ENCODE measurements at places on chromosomes 5 and 9. TPM values are rescaled to one million over a fixed set of nuclear protein-coding genes. Genes with fewer than 3 reads are reported as not detected.

Gene SPATA31E1
- total RNA-seq = not detected

Gene PLAC8L1
- total RNA-seq = 0.43 TPM

Gene ANKH
- total RNA-seq = 9.4 TPM

Gene STPG3
- not detected for total RNA-seq

Gene PDZD2
- total RNA-seq = 8.3 TPM

Gene RARS1
- 203 TPM for total RNA-seq

Gene LVRN
- not detected for total RNA-seq

Gene PRRC1
- 40.1 TPM for total RNA-seq

Gene PDE8B
- not detected for total RNA-seq

Gene NPR2
- total RNA-seq = 8.7 TPM

Gene TAF1L
- total RNA-seq = under 0.01 TPM

Gene DAPK1
- 8.2 TPM for total RNA-seq

Gene IARS1
- total RNA-seq = 547 TPM
